ENCODE measurements at places on chromosomes 5 and 9.

DNA sequence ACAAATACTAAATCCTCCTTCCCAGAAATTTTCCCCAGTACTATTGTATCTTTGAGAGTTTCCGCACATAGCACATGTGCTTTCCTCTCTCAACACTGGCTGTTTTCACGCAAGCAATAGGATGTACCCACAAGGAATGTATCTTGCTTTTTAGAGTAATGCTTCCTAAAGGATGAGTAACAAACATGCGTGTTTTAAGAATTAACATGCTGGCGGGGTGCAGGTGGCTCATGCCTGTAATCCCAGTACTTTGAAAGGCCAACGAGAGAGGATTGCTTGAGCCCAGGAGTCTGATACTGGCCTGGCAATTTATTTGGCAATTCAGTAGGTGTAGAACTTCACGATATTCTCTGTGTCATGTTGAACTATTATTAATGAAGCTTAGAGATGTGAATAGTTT, 4.6 kb downstream of the RUFY1 start:
- DNase-seq = no peak

- no peak for DNase-seq
Observed at GRCh38 chr5:68995845-68996545, 97.8 kb upstream of the SLC30A5 start.

GRCh38 chr9:76626141-76626540, 138.1 kb upstream of the PCA3 start:
- DNase-seq = no peak

GRCh38 chr5:4758550-4758949, 381.6 kb upstream of the ADAMTS16 start:
- DNase-seq = no peak

DNA sequence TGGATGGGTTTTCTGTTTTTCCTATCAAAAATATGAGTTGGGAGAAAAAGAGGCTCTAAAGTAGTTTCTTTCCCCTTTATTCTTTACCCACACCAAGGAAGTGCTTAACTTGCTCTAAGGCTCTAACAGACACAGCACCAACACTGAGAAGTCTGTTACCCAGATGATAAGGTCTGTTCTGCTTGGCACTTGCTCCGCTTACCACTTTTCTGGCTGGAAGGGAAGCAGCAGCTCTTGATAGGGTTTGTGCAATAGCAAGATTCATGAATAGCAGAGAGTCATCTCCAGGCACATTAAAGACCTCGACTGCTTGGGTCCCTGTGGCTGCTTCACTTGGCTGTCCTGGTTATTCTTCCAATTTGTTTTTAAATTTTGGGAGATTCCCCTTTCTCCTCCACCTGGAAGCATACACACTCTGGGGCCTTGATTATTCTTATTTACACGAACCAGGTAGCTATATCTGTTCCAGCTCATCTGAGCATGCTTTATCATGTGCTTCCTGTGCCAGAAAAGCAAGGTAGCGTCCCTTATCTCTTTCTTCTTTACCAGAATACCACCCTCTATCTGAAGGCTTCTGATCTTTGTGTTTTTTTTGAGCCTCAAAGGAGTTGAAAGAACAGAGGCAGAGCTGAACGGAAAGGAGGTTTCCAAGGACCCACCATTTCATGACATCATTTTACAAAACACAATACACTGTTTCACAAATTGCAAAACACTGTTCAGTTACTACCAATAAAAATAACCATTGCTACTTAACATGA, 24.8 kb downstream of the PPP3R2 start:
- no peak for DNase-seq

DNA sequence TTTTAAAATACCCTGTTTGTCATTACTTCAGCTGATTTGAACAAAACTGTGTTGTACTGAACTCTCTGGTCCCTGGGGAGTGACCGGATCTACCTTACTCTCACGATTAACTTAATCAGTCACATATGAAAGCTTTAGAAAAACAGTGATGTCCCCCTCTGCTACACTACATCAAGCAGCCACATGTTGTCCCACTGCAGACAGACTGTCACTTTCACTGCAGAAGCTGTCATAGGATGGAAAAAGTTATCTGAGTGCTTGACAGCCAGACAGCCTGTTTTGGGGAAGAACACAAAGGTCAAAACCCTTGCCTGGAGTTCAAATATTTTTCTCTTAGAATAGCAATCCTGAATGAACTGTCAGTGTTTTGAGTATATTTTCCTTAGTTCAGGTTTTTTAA, 546.4 kb downstream of the DTWD2 start:
- DNase-seq = no peak

GRCh38 chr9:69076550-69076949, 41.0 kb downstream of the FXN start:
- DNase-seq = no peak

DNA sequence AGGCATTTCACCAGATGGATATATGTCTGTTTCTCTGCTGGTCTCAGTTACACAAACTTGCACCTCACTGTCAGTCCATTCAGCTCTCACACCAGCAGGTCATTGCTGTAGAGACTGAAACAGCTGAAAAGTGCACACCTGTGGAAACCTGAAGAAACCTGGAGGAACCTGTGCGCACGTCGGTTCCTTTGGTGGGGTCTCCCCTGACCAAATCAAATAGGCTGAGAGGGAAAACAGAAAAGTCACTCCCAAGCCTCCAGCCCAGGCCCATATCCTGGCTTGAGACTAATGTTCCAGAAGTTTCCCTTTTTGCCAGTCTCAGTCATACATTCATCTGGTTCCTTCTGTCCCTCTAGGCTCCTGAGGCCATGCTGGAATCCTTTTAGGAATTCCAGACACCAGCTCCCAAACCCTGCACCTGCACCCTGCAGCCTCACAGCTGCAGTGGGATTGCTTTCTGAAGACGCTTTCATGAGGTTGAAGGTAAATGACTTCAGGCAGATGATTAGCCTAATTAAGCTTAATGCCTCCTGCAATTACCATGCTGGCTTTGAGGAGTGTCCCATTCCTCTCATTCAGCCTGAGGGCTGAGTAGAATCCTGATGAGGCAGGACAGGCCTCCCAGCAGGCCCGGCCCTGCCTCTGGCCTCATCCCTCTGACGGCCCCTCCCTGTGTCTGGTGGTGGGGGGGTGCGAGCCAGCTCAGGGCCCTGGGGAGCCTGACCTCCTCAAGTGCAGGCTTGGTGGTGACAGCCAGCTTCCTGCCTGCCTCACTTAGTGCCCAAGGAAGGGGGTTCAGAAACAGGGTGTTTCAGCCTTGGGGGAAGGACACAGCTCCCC, 24.3 kb upstream of the CXCL14 start:
- no peak for DNase-seq

GRCh38 chr5:127101533-127101932, 28.2 kb upstream of the C5orf63 start:
- DNase-seq = no peak

DNA sequence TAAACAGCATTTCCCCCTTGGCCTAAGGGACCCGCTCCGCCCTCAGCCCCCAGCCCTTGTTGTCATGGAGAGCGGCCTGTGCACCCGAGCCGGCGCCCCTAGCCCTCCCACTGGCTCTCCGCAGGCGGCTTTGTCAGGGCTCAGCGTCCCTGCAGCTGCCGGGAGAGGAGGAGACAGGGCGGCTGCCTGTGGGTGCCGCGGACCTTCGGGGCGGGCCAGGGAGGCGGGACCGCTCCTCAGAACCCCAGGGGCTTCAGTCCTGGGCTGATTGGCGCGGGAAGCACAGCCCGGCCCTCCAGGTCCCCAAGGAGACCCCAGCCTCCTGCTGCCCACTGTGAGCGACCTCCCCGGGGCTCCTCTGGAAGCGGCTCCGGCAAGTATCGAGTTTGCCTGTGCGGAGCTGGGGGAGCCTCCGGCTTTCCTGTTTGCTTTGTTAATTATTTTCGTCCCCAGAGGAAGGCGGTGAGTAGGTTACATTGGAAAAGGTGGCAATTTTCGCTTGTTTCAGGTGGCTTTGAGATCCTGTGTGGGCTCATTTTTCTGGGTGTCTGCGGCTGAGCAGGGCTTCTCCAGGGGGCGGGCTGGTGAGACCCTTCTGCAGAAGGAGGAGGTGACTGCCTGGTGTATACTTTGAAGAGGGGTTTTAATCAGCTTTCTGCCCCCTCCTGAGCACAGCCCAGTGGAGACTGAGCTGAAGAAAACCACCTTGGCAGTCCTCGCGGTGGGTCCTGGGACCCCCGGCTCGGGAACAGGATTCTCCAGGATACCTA, at the start of gene FGD3:
FGD3 (plus strand) TSS at position 256 of the 770 bp plus-strand sequence. CDS start 28,734 bp downstream, outside the sequence.
- DNase-seq = peak; percentile 50

DNA sequence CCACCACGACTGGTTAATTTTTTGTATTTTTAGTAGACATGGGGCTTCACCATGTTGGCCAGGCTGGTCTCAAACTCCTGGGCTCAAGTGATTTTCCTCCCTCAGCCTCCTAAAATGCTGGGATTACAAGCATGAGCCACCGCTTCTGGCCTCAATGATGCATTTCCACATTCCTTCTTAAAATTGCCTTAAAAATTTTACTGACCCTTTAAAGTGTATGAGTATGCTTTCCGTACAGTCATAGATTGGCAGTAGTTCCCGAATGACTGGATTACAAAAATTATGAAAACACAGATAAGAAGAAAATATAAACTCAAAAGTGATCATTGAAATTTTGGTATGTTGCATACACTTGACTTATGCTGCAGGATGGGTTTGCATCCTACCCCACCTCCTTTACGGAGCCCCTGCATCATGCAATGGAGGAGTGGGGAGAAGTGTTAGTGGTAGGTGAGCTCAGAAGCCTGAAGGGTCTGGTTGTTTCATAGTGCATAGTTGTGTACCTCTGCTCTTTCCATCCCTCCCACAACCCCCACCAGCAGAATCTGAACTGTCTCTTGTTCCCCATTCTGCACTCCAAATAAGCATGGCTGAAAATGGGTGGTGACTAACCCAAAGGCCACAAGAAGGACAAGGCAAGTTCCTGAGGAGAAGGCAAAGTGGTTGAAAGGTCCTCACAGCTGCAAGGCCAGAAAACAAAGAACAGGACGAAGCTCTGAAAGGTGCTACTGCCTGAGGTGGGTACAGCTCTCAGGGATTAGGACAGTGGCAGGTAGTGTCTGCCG, 26.8 kb downstream of the ANKRD55 start:
- no peak for DNase-seq

DNA sequence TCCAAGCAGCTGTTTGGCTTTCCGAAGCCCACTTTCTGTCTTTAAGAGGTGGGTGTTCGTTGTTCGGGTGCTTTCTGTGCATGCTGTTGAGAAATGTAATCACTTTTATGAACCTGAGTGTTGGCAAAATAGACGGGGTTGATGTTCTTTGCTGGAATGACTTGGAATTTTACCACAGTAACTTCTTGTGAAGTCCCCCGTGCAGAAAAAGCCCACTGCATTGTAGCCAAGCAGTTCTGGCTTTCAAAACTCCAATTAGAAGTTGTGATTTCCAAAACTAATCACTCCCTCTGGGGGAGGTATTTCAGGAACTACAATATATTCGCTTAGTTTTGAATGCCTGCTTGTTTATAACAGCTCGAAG, 111.1 kb downstream of the PAM start:
- DNase-seq = no peak

- no peak for DNase-seq
Observed at GRCh38 chr5:7638456-7638855, 212.5 kb downstream of the CFAP90 start.

- no peak for DNase-seq
Observed at GRCh38 chr5:108430931-108431608, 49.2 kb upstream of the FBXL17 start.

DNA sequence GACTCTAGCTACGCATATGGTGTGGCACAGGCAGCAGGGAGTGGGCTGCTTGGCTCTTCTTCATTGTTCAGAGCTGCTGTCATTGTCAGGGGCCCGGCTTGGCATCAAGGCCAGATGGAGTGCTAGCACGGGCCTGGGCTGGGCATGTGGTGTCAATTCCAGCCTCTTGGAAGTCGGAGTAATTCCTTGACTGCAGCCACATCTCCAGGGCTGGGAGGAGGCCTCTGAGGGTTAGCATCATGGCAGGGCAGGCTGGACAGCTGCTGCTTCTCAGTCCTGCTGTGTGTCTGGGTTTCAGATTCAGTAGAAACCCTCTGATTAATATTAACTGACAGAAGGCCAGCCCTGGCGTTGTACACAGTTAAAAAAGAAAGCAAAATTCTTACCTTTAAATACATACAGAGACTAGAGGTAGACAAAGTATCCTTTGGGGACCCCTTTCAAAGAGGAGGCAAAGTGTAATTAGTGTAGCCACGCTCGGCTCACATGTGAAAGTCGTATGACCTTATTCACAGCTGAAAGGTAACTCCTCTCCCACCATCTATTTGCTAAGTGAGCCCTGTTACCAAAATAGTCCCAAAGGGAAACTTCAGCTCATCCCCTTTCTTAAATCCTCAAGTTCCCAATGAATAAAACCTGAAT, 126.4 kb downstream of the DOCK2 start:
- DNase-seq = no peak

- DNase-seq = no peak
Observed at GRCh38 chr5:174151599-174152181, 106.2 kb downstream of the NSG2 start.
